ENCODE measurements at places on chromosomes 11 and 22.
A peak's percentile ranks its signal among the peaks of the same experiment; 100 is the strongest.

DNA sequence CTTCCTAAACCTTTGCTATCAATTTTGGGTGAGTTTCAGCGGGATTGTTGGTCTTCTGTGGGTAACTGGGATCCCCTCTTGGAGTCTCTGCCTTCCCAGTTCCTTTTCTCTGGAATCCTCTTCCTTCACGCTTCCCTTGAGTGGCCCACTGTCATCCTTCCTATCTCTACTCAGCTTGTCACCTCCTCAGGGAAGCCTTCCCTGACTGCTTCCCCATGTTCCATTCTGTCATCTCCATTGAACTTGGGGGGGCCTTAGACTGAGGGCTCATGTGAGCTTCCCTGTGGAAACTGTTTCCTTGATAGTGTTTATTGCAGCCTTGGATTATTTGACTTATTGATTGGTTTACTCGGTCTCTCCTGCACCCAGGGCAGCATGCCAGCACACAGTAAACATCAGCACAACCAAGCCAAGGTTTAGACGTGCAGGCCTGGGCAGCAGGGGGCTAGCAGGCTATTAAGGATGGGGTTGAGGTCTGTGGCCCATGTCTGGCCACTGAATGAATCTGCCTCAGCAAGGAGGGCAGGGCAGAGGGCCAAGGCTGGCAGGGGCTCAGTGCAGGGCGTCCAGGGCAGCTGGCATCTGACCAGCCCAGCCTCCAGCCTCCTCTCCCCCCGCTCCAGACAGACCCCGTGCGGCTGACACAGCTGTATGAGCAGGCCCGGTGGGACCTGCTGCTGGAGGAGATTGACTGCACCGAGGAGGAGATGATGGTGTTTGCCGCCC, 7.2 kb downstream of the TRPT1 start:
- no peak for DNase-seq

GRCh38 chr22:45077286-45077685, 67.5 kb upstream of the PHF21B start:
- no peak for DNase-seq

DNA sequence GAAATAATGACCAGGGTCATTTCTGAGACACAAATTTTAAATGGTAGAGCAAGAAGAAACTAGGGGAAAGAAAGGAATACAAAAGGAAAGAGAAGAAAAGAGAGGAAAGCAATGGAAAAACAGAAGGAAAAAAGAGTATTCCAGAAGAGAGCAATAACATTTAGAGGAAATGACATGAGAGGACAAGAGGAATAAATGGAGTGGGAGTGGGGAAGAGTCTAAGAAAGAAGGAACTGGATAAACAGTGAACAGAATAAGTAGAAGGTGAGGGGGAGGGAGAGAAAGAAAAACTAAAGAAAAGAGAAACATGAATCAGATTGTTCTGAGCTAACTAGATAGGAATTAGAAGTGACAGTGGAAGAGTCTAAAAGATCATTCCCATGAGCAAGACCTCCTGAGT, 28.4 kb downstream of the PRDM10 start:
- DNase-seq: no peak

DNA sequence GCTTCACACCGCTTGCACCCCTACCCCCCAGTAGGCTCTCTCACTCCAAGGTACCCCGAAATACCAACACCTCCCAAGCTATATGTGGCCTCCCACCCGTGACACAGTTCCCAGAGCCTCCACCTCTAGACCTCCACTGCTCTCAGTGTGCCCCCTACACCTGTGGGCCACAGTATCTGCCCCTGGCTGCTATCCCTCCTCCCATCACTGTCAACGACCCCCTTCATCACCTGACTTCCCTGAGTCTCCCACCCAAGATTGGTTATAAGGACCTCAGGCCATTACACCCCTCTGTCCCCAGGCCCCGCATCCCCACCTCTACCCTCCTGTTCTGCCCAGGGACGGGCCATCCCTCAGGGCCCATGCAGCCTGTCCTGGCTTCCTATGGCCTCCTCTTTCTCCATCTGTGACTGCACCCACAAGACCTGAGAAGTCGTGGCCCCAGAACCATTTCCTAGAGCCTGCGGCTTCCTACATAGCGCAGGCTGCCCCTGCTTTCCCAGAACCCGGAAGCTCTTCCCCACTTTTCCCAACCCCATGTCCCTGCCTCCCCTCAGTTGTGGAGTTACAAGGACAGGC, 734 bp downstream of the ACR start:
- no peak for DNase-seq

DNA sequence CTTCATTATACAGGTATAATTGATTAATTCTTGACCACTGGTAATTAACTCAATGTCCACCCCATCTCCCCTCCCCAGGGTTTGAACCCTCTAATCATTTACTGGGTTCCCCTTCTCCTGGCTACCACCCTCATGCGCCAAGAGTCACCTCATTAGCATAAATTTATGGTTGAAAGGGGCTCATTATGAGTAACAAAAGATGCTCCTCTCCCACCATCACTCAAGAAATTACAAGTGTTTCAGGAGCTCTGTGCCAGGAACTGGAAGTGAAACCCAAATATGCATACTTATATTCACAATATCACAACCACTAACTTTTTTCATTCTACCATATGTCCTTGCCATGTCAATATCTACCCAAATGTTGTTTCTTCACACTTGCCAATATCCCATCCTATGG, 7.8 kb upstream of the STIP1 start:
- DNase-seq: no peak

DNA sequence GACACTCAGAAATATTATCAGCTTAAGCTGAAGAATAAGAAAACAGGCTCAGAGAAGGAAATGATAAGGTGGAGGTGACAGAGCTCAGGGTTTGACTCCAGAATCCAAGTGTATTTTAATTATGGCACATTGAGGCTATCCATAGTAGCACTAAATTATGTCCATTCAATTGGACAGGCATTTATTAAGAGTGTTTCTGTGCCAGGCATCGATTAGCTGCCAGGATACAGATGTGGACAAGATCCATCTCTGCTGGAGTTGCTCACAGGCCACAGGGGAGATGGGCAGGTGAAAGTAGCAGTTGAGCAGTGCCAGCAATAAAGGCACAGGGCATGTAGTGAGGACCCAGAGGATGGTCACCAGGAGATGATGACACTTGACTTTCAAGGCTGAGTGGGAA, 592.5 kb downstream of the INSC start:
- no peak for DNase-seq

DNA sequence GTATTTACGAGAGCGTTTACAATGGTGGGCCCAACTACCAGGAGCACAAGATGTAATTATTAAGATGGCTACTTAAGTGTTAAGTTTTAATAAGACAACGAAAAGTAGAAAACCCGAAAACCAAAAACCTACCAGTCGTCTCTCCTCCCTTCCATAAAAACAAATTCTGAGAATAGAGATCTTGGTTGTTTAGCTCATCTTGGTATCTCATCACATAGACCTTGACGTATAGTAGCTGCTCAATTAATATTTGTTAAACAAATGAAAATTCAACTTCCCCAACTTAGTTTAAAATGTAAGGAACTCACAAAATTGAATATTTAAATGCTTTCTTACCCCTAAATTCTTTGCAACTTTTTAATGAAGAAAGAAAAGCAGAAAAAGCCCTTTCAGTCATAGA, 669 bp downstream of the KDM4D start:
- DNase-seq: no peak

DNA sequence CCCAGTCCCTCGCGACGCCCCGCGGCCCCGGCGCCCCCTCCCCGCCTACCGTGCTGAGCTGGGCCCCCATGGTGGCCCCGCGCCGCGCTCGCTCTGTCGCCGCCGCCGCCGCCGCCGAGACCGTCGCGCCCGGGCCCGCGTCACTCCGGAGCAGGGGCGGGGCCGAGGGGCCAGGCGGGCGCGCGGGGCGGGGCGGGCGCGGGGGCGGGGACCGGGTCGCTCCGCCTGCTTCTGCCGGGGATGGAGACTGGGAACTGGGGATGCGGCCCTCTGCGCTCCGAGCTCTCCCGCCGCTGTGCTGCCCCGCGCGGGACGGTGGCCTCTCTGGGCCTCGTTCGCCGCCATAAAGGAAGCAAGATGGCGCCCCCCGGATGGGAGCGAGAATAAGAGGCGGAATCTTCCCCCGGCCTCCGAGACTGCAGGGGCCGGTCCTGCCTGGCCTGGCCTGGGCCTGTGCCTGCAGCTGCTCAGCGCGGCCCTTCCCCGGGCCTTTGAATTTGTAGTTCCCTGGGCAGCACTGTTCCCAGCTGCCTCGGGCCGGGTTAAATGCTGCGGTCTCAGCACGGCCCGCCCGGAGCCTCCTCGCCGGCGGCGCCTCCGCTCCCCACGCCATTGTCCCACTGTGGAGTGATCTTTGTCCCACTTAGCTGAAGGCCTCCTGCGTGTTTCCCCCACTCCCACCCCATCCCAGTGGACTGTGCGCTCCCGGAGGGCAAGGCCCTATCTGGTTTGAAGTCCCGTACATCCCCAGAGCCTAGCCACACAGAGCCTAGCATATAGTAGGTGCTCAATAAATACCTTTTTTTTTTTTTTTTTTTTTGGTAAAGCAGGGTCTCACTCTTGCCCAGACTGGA, at the start of gene CYB5R3:
Gene CYB5R3, minus strand, starts transcription at position 147 of the 854 bp plus-strand sequence. Its CDS starts 77 bp downstream, at position 70.
- peak; percentile 89 for DNase-seq

GRCh38 chr22:50722048-50722701, 15.8 kb upstream of the ACR start:
- DNase-seq: no peak

DNA sequence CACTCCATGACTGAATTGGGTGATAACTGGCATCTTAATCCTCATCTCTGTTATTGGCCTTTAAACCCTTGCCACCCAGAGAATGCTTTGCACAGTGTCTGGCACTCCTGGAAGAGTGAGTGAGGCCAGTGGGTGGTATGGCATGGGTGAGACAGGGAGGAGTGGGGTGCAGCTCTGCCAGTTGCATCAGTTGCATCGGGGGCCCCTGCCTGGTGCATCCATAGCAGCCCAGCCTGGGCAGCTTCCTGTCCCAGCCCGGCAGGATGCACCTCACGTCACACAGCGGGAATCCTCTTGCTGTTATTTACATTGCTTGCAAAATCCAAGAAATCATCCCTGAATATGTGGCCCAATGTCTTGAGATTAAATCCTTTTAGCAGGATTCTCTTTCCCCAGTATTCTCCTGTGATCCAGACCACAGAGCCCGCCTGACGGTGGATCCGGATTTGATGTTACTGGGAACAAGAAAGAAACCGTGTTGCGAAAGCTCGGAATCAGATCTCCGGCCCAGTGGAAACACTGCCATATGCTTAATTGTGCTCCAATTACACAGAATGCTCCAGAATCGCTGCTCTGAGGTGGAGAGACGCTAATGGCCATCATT, 37.6 kb upstream of the MN1 start:
- DNase-seq: no peak

DNA sequence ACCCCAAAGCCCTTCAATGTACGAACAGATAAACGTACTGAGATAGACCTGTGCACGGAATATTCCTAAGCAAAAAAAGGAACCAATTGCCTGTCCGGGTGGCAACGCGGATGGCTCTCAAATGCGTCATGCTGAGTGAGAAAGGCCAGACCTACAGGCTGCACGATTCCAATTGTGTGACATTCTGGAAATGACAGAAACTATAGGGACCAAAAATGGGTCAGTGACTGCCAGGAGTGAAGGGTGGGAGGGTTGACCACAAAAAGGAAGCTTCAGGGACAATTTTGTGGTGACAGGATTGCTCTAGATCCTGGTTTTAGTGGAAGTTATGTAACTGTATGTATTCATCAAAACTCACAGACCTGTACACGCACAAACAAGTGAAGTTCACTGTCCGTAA, 24.0 kb upstream of the SYT8 start:
- DNase-seq: no peak

- DNase-seq: no peak
These were observed 293.1 kb downstream of the KIRREL3 start for GRCh38 chr11:126707498-126707897.

- DNase-seq: peak; percentile 25
These were observed 148.2 kb upstream of the SNX19 start for GRCh38 chr11:131064373-131064991.

- peak; percentile 61 for DNase-seq
These were observed 67.6 kb upstream of the AMPD3 start for GRCh38 chr11:10387206-10388083.

GRCh38 chr11:17972987-17973386, 39.9 kb downstream of the SERGEF start:
- DNase-seq: peak; percentile 44

- no peak for DNase-seq
These were observed 202.7 kb upstream of the MPPED2 start for GRCh38 chr11:30788849-30789248.

- no peak for DNase-seq
These were observed 1.6 kb upstream of the ADM2 start for GRCh38 chr22:50479721-50480120.

- DNase-seq: no peak
These were observed 67.8 kb downstream of the DEPDC5 start for GRCh38 chr22:31821572-31821971.

DNA sequence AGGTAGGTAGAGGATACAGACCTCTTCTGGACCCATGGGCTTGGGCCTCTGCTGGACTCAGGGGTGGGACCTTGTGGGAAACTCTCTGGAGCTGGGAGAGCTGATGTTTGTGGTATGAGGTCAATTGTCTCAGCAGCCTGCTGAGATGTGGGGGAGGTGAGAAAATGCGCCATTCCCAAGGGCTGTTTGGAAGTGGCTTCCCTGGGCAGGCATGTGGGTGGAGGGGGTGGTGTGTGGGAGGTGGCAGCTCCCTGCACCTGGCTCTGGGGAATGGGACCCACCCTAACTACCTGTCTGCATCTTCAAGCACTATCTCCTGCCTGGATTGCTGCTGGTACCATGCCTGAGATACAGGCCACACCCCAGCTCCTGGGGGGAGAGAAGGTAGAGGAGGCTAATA, 97.4 kb upstream of the THY1 start:
- no peak for DNase-seq

DNA sequence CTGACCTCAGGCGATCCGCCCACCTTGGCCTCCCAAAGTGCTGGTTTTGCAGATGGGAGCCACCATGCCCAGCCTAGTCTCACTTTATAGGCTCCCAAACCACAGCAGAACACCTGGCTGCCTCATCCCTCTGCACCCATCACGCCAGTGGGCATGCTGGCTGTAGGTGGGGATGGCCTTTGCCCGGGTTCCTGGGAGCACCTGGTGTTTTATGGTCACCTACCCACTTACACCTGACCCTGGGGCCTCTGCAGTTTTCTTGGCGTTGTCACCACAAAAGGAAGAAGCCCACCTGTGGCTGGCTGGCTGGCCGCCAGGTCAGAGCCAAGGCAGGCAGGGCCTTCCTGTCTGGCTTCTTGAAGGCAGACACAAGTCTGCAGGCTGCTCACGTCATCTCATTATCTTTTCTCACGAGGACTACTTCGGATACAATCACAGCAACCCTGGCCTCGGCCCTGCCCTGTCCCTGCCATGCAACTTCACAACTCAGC, 8.2 kb downstream of the RRP7A start:
- DNase-seq: no peak

GRCh38 chr11:117316197-117316961, at the start of gene BACE1:
Gene BACE1 (minus strand): TSS chr11:117316256. CDS start chr11:117315795, 461 bp downstream.
- DNase-seq: peak; percentile 84

GRCh38 chr11:78801161-78801884, 226.7 kb upstream of the NARS2 start:
- DNase-seq: no peak
